ENCODE measurements at places on chromosomes 11 and 22.

GRCh38 chr11:32053151-32053888 lies 37.6 kb upstream of the RCN1 start:
- no peak for DNase-seq

- peak; percentile 93 for DNase-seq
These were observed at the start of gene ACP2 for GRCh38 chr11:47248664-47249377. Gene ACP2, minus strand, starts transcription at chr11:47248814. Its CDS starts 25 bp downstream, at chr11:47248789.

GRCh38 chr11:32100495-32100894 lies 9.6 kb downstream of the RCN1 start:
- no peak for DNase-seq

- DNase-seq = no peak
These were observed 4.9 kb downstream of the HTATIP2 start for GRCh38 chr11:20368438-20368837.
